ENCODE measurements at places on chromosomes 7 and 10.

- no peak for DNase-seq
Observed at GRCh38 chr10:54667136-54667535, 133.9 kb downstream of the PCDH15 start.

DNA sequence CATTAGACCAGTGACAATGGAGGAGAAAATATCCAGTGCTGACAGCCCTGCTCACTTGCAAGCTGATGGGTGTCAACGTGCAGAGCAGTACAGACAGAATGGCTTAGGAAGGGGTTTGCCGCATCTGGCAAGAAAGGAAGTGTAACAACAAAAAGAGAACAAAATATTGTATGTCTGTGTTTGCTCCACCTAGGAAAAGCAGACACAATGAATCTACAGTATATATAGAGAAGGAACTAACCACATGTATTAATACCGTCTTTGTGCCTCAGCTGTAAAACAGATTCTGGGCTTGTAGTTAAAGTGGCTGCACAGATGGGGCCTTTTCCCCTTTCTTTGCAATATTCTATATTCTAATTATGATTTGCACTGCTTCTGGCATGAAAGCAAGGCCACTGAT, 281.1 kb upstream of the MEOX2 start:
- DNase-seq = no peak

- no peak for DNase-seq
Observed at GRCh38 chr10:56349611-56350010, 11.4 kb downstream of the ZWINT start.

DNA sequence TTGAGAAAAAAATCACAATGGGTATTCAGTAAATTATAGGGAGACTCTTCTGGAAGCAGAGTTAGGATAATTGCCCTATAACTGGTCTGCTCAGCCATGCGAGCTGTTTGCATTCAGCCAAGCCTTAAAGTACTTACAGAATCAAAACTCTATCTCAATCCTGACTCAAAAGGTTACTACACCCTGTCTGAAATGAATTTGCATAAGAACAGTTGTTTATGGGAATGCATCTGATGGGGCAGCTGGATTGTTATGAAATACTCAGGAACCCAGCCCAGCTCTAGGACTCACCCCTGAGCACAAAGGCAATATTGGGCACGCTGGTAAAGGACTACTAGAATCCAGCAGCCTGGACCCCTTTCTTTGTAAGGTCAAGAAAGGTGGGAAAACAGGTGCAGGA, 38.8 kb downstream of the AKR1B15 start:
- no peak for DNase-seq

GRCh38 chr10:109911903-109912302, 11.4 kb downstream of the XPNPEP1 start:
- DNase-seq = no peak

DNA sequence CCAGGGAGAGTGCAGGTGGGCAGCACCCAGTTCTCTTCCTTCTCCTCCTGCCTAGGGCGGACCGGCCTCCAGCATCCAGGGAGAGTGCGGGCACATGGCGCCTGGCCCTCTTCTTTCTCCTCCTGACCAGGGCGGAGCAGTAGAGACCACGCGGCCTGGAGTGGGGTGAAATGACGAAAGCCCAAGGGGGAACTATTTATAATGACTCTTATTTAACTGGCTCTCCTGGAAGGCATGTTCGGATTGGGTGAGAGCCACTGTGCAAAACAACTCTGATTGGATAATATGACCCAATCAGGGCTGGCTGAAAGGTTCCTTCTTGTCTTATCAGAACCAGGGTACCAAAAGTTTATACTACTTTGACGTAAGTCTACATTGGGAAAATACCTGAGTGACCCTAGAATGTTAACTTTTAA, 63.1 kb downstream of the ZNF37A start:
- DNase-seq = no peak

- DNase-seq = no peak
Observed at GRCh38 chr7:50317697-50318669, 13.5 kb downstream of the IKZF1 start.
